ENCODE measurements at places on chromosomes 1 and 21.

DNA sequence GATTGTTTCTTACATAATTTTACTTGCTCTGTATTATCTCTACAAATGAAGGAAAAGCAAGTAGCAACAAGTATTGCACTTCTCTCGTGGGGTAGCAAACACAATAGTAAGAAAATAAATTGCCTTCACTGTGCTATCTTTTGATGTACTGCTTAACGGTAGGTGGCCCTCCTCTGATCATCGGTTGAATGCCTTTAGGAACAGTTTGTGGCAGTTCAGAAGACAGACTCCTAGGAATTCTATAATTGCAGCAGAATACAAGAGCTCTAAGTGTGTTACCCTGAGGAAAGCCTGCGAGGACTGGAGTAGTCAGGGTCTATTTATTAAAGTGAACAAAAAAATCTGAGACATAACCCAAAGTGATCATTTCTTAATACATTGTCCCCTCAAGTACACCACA is 1135.9 kb downstream of the KCNT2 start:
- no peak for DNase-seq

DNA sequence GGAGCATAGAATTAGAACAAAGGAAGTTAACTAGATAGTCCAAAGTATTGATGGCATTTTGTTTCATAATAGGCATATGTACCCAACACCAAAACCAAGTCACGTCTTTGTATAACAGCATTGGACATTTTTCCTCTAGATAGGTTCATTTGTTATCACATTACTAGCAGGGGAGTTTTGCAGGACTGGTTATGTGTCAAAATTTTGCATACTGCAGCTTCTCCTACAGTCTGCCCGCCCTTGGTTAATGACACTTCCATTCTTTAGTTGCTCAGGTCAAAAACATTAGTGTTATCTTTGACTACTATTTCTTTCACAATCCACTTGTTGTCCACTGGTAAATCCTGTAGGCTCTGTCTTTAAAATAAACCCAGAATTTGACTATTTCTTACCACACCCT is 8.9 kb downstream of the CAPZA1 start:
- no peak for DNase-seq

- DNase-seq: no peak
Observed at GRCh38 chr1:8462371-8462892, 144.5 kb downstream of the SLC45A1 start.

DNA sequence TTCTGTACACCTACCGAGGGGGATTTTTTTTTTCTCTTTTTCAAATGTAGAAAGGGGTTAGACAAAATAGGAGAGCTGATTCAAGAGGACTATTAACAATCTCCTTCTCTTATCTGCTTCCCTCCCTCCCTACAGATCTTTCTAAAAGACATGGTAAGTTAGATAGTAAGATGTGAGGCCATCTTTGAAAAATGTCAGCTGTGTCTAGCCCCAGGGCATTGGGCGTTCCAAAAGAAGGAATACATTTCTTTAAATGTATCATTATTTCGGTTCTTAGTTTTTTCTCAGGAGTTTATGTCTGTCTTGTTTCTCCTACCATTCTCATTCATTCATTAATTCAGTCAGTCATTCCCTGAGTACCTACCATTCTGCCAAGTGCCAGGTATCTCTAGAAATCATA is 27.2 kb downstream of the BCL9 start:
- DNase-seq: no peak

- no peak for DNase-seq
Observed at GRCh38 chr1:59556802-59557548, 257.8 kb upstream of the HOOK1 start.

DNA sequence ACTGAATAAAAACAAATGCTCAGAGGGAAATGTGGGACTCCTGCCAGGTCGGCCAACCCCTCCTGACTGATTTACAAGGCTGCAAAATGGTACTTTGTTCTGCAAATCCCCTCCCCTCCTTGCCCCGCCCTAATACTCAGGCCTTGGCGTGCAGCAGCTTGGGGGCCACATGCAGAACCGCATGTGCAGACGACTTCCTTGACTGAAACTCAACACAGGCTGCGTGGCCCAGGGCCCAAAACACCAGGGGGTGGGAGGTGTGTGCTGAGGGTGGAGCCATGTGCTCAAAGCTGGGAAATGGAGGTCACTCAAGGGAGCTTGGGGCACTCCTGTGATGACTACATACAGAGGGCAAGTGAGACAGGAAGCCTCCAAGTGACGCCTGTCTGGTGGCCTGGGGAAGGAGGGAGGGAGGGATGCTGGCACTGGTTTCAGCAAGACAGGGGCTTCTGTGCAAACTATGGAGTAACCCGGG is 87.2 kb downstream of the MRPL37 start:
- peak; percentile 56 for DNase-seq

DNA sequence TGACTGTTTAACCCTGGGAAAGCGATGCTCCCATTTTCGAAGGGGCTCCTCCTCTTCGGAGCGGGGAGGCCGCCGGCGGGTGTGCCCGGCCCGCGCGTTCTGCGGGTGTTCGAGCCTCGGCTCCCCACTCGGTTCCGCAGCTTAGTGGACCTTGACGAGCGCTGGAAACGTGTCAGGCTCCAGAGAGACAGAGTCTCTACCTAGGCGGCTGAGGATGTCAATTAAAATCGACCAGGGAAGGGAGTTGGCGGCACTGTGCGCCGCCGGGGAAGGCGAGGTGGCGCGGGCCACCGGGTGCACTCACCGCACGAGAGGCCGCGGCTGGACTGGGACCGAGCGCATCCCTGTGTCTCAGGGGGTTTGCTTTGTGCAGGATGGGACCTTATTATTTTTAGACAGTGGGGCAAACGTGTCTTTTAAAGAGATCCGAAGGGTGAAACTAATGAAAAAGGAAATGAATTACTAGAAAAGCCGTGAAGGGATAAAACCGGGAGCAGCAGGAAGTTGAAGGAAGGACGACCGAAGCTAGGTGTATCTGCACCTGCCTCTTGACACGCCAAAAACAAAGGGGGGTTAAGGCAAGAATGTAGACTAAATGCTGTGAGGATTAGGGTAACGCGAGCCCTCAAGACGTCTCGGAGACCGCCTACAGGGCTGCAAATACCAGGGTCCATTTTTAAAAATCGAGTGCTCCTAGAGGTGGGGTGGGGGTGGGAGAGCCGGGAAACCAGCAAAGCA is 5.6 kb downstream of the LHX4 start:
- no peak for DNase-seq

GRCh38 chr1:150576794-150577556 is 2.4 kb downstream of the MCL1 start:
- DNase-seq: no peak

DNA sequence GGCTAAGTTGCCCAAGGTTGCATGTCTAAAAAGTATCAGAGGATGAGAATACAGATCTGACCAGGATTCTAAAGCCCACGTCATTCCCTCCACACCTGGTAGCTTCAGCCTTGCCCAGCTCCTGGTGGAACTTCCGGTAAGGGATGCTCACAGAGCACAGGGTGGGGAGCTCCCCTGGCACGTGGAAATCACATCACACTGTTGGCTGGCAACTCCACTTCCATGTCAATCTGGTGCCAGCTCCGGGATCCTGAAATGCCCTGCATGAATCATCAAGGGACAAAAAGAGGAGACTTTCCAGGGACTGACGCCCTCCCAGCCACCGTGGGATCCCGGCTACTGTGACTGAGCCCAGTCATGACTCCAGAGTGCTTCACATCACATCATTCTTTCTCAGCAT is 12.4 kb upstream of the BCAR3 start:
- no peak for DNase-seq

DNA sequence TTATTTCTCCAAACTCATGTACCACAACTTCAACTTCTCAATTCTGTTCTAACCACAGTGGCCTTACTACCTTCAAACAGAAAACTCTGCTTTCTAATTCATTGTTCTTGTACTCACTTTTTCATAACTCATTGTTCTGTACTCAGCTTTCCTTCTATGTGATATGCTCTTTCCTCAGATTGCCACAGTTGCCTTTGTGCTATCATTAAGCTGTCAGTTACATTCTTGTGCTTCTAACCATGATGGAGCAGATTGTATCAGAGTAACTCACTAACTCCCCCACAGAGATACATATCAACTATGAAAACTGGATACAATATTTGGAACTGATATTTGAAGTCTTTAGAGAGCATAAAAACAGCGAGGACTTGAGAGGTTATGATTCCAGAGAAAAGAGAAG is 1213.7 kb downstream of the KCNT2 start:
- DNase-seq: no peak

DNA sequence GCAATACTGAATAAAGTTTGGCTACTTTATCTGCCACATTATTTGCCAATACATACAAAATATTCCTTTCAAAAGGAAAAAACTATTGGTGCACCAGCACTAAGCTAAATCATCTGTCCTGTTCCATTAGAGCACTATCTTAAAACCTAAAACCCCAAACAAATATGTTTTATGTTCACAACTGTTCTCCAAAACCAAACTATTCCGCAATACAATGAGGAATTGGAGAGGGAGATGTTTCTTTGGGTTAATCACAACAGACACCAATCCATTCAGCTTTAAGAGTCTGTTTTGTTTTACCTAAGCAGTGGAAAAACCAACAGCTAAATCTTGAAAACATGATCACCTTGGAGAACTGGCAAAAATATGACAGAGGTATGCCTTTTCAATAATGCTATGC is 85.1 kb downstream of the ZNF644 start:
- DNase-seq: no peak

DNA sequence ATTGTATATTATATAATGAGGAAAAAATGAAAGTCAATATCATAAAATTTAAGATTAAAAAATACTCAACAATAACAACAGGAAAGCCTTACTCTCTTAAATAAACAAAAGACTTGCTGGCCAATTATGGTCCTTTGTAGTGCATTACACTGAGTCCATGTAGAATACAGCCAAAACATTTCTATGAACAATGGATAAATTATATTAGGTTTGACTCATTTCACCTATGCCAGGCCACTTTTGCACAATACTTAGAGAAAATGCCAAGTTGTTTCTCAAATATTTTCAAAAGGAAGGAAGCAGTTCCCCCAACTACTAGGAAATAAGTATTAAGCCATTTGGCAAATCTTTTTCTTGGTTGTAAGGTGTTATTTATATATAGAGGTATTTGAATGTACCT is 19.8 kb upstream of the UCK2 start:
- no peak for DNase-seq

DNA sequence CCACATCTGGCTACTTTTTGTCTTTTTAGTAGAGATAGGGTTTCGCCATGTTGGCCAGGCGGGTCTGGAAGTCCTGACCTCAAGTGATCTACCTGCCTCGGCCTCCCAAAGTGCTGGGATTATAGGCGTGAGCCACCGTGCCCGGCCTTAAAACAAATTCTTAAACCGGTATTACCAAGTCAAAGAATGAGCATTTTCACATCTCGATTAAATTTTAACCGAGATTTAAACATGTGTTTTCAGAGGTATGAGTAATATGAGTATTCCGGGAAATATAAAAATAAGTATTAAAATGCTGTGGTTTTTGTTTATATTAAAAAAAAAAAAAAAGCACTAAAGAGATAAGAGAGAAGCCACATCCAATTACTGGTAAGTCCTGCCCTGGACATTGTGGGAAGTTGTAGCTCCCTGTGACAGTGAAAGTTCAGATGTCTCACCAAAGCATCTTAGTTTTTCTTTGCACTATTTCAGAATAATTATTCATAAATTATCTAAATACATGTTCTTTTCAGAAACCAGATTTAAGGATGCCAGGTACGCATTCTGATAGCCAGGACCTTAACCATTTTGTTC is 24.9 kb downstream of the ZNF281 start:
- DNase-seq: no peak

GRCh38 chr1:29436181-29436785 is 200.0 kb downstream of the PTPRU start:
- no peak for DNase-seq

- DNase-seq: no peak
Observed at GRCh38 chr1:54581621-54582035, 33.6 kb downstream of the ACOT11 start.

DNA sequence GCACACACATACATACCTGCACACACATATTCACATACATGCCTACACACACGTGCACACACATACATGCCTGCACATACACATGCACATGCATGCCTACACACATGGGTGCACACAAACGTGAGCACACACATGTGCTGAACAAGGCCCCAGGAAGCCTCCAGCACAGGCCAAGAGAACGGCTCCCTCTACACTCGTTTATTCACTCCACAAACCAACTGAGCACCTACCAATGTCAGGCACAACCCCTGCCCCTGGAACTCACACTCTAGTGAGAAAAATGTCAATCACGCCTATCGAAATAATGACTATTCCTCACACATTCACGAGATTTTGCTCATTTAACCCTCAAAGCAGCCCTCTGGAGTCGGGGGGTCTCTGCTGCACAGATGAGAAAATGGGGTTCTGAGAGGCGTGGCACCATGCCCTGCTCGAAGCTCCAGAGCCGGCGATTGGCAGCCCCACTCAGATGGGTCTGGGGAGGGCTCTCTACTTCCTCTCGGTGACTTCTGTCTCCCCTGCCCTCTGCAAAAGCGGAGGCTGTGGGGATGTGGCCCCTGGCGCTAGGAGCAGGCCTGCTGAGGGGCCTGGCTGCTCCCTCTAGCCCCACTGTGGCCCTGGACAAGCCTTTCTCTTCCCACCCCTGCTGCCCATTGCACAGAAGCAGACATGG is 90.2 kb upstream of the RUNX3 start:
- DNase-seq: no peak

DNA sequence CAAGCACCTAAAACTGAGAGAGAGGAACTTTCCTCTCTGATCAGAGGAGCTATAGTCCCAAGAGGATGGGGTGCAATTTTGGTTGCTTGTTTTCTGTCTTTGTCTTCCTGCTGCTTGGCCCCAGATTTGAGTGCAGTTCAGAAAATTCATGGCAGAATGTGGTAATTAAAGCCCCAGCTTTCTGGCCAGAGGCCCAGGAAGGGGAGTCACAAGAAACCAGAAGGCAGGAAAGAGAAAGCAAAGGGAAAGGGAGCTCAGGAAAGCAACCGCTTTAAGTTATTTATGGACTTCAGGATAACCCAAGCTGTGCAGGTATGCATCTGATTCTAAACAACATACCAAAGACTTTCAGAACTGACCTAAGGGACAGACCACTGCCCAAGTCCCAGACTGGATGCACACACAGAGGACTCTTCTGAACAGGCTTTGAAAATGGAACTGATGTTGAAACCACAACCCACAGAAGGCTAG is 88.8 kb downstream of the ST3GAL3 start:
- no peak for DNase-seq

- no peak for DNase-seq
Observed at GRCh38 chr1:193176113-193176512, 10.3 kb downstream of the B3GALT2 start.

DNA sequence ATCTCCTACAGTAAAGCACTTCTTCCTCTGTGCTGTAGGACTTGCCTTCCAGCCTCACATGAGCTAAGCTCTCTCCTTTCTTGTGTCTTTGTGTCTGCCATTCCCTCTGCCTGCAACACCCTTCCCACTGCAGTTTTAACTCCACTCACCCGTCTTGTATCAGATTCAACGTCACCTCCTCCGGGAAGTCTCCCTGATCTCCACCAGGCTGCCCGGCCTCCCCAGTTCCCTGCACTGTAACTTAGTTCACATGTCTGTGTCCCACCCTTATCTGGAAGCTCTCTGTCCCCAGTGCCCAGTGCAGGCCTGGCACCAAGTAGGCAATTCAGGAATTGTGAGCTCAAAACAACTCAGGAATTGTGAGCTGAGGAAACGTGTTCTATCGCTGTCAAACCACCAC is 96.4 kb downstream of the GLIS1 start:
- DNase-seq: no peak

GRCh38 chr21:36522219-36522808 is 42.4 kb upstream of the CLDN14 start:
- DNase-seq: no peak

- DNase-seq: no peak
Observed at GRCh38 chr1:46117810-46118494, 14.5 kb downstream of the PIK3R3 start.

All from GM20000 (cell line).